ENCODE measurements at places on chromosomes 4 and X.
A peak's percentile ranks its signal among the peaks of the same experiment; 100 is the strongest.

GRCh38 chr4:112329672-112330375 lies 32.7 kb downstream of the ALPK1 start:
- DNase-seq, result no peak

- no peak for DNase-seq
Measured at GRCh38 chr4:124754681-124755080, 42.1 kb upstream of the ANKRD50 start.

DNA sequence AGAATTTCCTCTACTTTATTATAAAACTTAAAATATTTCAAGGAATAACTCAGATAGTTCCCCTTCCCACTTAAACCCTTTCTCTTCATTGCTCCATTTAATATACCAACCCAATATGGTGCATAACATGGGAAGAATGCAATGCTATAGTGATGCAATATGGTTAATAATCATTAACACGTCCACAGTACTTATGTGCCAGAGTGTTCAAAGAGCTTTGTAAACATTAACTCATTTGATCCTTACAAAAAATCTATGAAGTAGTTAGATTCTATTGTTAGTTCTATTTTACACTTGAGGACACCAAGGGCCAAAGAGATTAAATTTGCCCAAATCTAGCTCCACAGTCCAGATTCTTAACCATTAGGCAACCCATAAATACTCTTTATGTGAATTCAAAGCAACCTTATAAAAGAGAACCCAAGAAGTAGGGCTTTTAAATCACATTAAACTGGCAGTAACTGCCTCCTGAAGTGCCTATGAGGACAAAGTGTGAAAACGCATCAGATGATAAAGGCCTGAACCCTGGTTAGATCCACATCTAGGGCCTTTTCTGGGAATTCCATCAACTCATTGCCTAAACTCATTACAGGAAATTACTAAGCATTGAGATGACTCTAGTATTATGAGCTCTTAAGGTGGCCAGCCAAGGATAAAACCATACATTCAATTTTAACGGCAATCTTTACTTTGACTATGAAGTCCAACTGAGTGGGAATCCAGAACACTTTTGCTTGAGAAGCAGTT lies 94.3 kb downstream of the AREG start:
- DNase-seq, result no peak

- DNase-seq, result no peak
Measured at GRCh38 chr4:140423106-140423505, 4.3 kb downstream of the CLGN start.

DNA sequence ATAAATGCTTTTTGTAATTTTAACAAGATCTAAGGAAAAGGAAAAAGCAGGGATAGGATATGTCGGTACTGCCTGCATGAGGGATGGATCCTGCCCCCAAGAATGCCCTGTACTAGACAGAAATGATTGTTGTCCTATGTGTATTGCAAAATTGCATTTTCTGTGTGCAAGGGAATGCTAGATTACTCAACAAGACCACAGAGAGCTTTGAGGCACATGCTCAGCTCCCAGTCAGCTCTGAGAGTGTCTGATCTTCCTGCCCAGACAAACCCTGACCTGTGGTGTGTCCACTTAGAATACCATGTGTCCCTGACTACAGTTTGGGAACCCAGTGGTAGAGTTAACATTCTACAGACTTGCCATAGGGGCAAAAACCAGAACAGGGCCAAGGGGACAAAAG lies 129.2 kb upstream of the PAK3 start:
- DNase-seq, result no peak

- peak; percentile 59 for DNase-seq
Measured at GRCh38 chr4:40918330-40918729, 168.6 kb downstream of the NSUN7 start.

DNA sequence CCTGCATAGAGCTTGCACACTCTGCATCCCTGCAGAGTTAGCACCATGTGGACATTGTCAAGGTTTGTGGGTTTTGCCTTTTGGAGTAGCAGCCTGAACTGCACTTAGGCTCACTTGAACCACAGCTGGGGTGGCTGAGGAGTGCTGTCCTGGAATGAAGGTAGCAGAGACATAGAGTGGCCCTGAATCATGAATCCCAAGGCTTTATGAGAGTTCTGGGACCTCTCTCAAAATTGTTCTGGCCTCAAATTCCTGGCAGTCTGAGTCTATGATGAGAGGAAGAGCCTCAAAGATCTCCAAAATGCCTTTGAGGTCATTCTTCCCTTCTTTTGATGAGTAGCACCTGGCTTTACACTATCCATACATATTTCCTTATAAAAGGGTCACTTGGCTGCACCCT lies 37.1 kb upstream of the ADH1C start:
- no peak for DNase-seq

GRCh38 chr4:1416051-1416947 lies 10.1 kb upstream of the NKX1-1 start:
- no peak for DNase-seq

DNA sequence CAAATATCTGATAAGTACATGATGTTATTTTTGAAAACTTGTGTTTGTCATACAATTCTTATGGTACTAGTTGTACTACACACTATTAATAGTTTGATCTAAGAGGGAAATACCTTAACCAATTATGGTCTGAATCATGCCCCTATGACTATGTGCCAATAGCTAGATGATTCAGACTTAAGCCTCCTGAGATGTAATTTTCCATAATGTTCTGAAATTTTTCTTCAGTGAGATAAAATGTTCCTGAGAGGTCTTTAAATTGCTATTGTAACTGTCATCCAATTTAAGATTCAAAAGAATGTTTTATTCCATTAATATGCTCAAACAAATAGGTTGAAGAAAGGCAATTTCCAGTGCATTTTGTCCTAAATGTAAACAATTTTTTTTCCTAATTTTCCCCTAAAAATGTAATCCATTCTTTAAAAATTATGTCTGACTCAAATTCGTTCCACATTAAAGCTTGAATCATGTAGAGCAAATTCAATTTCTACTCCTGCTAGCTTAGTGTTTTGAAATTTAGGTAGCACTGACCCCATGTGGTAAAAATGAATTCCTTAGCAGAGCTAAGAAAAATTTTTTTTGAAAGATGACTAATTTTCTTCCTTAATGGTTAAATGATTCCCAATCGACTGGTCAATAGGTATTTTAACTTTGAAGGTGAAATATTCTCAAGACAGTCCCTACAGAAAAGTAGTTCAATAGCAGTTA lies 49.1 kb downstream of the APOOL start:
- DNase-seq, result no peak

DNA sequence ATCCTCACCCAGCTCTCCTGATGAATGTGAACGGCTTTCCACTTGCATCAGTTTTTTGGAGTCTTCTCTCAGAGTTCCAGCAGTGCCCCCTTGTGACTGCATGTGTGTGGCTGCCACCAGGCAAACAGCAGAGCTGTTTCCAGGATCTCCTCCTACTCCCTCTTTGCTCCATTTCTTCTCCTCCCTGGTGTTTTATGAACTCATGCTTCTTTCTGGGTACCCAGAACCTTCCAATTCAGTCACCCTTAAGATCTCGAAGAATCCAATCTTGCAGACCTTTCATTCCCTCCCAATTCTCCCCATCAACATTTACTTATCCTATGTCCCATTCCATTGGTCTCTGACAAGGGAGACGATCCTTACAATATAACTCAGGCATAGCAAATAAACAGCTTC lies 6.8 kb upstream of the TCEANC start:
- DNase-seq, result peak; percentile 72

GRCh38 chr4:4689694-4690440 lies 148.0 kb upstream of the STX18 start:
- no peak for DNase-seq

- no peak for DNase-seq
Measured at GRCh38 chrX:5672099-5672498, 556.6 kb downstream of the NLGN4X start.

DNA sequence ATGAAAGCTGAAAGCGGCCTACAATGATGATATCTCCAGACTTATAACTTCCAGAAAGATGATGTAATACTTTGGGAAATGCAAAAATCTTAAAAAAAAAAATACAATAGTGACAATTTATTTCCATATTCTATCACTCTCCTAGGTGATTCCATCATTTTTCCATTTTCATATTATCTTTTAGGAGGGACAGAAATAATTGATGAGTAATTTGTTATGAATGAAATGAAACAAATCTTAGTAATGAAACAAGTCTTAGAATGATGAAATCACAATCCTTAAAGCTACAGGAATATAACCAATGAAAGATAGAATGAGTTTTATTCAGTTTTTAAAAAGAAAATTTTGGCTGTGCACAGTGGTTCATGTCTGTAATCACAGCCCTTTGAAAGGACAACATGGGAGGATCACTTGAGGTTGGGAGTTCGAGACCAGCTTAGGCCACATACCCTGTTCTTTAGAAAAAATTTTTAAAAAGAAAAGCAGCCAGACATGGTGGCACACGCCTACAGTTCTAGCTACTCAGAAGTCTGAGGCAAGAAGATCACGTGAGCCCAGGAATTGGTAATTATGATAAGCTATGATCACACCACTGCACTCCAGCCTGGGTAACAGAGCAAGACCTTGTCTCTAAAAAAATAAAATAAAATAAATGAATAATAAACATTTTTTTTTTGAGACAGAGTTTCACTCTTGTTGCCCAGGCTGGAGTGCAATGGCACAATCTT lies 21.7 kb downstream of the CLOCK start:
- DNase-seq, result no peak

GRCh38 chr4:17063888-17064287 lies 165.4 kb upstream of the LDB2 start:
- DNase-seq, result no peak

DNA sequence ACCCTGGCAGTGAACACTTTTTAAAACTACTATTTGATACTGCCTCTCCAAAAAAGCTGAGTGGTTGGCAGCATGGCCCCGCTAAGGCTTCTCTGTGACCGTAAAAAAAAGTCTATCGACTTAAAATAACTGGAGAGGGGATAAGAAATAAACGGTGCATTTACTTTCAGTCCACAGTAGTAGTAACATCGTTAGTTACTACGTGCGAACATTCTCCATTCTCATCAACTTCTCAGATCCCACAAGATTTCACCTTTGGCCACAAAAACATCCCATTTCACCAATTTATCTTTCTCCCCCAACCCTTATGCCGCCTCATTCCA lies 524 bp upstream of the EXOSC9 start:
- no peak for DNase-seq

DNA sequence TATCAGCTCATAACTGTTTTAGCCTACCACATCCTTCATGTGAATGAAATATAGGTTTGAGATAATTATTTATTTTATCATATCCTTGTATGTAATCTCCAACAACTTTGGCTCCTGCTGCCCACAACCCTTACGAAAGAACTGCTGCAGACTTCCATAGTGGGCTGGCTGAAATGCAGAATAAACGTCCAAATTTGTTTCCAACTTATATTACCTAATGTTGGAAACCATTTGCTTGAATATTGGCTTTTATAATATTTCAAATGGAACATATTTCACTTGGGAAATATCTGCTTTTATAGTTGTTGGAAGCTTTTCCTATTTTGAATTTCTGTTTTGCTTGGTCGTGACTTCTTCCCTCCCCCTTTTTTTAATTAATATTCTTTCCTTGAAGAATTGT lies 45.0 kb upstream of the ITM2A start:
- no peak for DNase-seq

GRCh38 chr4:15348236-15348635 lies 79.6 kb upstream of the C1QTNF7 start:
- no peak for DNase-seq

DNA sequence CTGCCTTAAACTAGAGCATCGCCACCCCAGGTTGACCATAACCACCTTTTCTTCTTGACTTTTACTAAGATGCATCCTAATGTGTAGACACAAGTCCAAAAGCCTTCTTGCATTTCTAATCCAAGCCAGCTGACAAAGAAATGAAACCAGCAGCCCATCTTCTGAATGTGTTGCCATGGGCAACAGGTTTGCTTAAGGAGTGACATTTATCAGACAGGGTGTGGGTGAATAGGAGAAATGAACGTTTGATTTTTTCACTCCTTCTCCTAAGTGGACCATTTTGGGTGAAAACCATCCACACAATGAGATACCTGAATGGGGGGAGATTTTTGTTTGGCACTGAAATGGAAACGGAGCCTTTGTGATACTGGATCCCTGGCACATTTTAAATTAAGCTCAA lies 72.7 kb upstream of the C4orf50 start:
- DNase-seq, result no peak

DNA sequence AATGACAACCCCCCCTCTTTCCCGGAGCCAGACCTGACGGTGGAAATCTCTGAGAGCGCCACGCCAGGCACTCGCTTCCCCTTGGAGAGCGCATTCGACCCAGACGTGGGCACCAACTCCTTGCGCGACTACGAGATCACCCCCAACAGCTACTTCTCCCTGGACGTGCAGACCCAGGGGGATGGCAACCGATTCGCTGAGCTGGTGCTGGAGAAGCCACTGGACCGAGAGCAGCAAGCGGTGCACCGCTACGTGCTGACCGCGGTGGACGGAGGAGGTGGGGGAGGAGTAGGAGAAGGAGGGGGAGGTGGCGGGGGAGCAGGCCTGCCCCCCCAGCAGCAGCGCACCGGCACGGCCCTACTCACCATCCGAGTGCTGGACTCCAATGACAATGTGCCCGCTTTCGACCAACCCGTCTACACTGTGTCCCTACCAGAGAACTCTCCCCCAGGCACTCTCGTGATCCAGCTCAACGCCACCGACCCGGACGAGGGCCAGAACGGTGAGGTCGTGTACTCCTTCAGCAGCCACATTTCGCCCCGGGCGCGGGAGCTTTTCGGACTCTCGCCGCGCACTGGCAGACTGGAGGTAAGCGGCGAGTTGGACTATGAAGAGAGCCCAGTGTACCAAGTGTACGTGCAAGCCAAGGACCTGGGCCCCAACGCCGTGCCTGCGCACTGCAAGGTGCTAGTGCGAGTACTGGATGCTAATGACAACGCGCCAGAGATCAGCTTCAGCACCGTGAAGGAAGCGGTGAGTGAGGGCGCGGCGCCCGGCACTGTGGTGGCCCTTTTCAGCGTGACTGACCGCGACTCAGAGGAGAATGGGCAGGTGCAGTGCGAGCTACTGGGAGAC lies 1.6 kb downstream of the PCDH10 start:
- peak; percentile 48 for DNase-seq

DNA sequence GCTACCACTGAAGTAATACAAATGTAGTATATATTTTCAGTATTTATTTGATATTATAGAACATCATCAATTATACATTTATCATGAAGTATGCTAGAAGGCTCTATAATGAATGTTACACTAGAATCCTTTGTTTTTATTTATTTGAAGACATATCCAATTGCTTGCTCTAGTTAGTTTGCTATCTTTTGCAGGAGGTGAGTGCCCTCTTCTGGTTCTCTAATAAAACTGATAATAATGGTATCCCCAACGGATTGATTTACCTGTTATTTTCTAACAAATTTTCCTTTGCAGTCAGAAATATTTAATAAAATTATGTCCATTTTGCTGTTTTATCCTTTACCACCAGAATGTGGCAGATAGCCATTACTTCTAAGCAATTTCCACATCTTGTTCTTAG lies 274.3 kb upstream of the TACR3 start:
- DNase-seq, result peak; percentile 26

GRCh38 chr4:153787061-153787560 lies 1.8 kb downstream of the SFRP2 start:
- DNase-seq, result peak; percentile 17

- DNase-seq, result no peak
Measured at GRCh38 chr4:179353786-179354185, 1911.5 kb upstream of the AGA start.

GRCh38 chr4:4541661-4542570 lies at the start of gene STX18:
Gene STX18 (minus strand): TSS chr4:4542048. CDS start chr4:4541964, 84 bp downstream.
- peak; percentile 88 for DNase-seq

GRCh38 chrX:69067841-69068240 lies 97.4 kb downstream of the PJA1 start:
- no peak for DNase-seq

GRCh38 chr4:13903061-13903460 lies 275.5 kb upstream of the BOD1L1 start:
- no peak for DNase-seq

GRCh38 chr4:55553441-55554201 lies 6.9 kb upstream of the CLOCK start:
- no peak for DNase-seq
